MG63 (cell line): ENCODE measurements at places on chromosomes 4 and X.

DNA sequence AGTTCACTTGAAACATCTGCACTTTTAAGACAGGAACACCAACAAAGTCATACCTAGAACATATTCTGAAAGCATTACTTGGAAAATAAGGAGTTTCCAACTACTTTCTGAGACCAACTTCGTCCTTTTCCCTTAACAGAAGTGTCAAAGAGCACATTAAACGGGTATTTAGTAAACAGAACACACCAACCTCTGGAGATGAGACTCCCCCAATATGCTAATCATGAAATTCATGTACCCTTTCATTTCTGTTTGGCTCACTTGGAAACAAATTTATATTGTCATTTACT, 69.2 kb downstream of the NOCT start:
- DNase-seq: no peak

- no peak for DNase-seq
These were observed 124.9 kb downstream of the FRMPD4 start for GRCh38 chrX:12263211-12263610.

DNA sequence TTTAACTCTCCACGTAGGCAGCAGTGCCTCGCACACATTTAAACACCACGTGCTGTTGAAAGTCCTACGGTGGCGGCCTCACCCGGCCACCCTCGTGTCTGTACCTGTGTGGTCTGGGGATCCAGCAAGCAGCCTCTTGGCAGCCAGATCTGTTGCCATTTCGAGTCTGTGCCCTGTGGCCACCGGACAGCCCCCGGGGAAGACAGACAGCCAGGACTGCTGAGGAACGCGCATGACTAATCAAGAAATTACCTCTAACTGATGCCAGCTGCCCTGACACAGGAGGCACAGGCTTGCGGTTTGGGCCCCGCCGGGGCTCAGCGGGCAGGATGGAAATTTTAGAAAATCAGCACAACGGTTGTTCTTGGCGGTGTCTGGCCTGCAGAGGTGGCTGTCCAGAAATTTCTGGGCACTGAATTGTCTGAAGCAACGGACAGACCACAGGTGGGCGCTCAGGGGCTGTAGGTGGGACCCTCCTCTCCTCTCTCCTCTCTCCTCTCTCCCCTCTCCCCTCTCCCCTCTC, 15.6 kb upstream of the ASMTL start:
- DNase-seq: peak; percentile 95

- DNase-seq: no peak
These were observed 21.6 kb upstream of the HMX1 start for GRCh38 chr4:8893227-8893623.

DNA sequence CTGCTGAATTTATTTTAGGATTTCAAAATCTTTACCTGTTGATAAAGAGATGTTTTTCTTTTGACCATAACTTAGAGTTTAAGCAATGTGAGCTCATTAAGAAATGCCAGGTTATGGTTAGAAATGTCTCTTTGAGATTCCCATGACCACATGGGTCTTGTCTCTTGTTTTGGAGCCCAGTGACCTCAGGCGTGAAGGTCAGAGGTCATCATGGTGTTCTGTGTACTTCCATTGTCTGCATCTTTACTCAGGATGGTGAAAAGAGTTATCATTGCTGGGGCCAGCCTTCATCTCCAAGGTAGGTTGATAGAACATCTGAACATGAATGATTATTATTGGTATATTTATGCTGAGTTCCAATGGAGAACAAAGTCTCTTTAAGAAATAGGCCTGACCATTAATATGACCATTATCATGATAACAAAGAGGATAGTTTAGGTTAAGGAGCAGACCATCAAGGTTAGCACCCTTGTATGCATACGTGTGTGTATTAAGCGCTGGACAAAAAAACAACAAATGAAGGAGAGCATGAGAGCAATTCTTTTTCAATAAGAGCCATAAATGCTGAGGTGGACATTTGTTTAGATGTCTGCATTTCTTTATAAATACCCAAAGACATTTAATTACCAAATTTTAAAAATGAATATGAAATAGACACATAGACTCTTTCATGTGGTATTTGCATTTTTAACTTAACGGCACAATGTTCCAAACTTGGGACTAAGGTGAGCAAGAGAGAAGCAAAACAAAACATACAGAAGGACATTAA, 120.6 kb upstream of the PAQR3 start:
- no peak for DNase-seq
